ENCODE measurements at places on chromosomes 4 and X. TPM values are rescaled to one million over a fixed set of nuclear protein-coding genes. Genes with fewer than 3 reads are reported as not detected.

Gene FRG2
- total RNA-seq, result not detected

- DNase-seq, result no peak
Measured at GRCh38 chrX:10831716-10832502, 211.5 kb upstream of the MID1 start.

GRCh38 chrX:124325732-124326131 is 6.7 kb upstream of the TEX13D start:
- DNase-seq, result no peak

DNA sequence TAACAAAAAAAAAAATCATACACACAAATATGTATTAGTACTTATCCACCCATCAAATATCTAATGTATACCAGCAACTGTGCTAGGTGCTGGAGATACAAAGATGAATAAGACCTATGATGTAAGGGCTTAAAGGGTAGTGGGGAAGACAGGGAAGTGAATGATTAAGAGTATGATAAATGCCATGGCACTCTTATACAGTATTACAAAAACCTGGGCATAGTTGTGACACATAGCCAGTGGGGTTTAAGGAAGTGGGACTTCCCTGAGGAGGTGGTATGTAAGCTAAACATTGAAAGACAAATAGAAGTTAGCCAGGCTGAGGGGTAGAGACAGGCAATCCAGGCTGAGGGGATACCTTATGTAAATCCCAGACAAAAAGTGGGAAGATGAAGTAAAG is 23.5 kb downstream of the CHM start:
- no peak for DNase-seq

GRCh38 chr4:73451981-73452747 is 16.1 kb downstream of the AFP start:
- DNase-seq, result no peak

Gene NMU
- 0.67 TPM for total RNA-seq

Gene P2RY10
- 72.3 TPM for total RNA-seq

GRCh38 chrX:103919270-103919637 is 43.2 kb upstream of the TMSB15B start:
- DNase-seq, result peak; percentile 73
